ENCODE measurements at places on chromosomes 12 and 14.
A peak's percentile ranks its signal among the peaks of the same experiment; 100 is the strongest.

DNA sequence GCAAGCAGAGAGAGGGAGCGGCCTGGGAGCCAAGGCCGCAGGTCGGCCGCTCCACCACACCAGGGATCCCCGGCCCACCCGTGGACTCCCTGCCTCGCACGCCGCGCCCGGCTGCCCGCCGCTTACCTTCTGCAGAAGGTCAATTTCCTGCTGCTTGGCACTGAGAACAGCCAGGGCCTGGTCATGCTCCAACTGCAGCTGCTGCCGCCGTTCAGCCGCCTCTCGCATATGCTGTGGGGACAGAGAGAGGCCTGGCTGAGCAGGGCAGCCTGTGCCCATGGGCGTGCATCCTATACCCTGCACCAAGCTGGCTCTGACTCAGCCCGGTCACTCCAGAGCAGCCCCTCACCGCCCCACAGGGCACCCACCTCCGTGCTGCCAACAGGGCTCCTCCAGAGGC, 141.1 kb downstream of the PIWIL1 start:
- no peak for DNase-seq

GRCh38 chr14:101294136-101294535, 267.2 kb upstream of the DIO3 start:
- DNase-seq: no peak

- no peak for DNase-seq
These were observed 565 bp upstream of the KLHL42 start for GRCh38 chr12:27779416-27779919.

GRCh38 chr12:129815846-129816245, 88.0 kb downstream of the TMEM132D start:
- DNase-seq: no peak

DNA sequence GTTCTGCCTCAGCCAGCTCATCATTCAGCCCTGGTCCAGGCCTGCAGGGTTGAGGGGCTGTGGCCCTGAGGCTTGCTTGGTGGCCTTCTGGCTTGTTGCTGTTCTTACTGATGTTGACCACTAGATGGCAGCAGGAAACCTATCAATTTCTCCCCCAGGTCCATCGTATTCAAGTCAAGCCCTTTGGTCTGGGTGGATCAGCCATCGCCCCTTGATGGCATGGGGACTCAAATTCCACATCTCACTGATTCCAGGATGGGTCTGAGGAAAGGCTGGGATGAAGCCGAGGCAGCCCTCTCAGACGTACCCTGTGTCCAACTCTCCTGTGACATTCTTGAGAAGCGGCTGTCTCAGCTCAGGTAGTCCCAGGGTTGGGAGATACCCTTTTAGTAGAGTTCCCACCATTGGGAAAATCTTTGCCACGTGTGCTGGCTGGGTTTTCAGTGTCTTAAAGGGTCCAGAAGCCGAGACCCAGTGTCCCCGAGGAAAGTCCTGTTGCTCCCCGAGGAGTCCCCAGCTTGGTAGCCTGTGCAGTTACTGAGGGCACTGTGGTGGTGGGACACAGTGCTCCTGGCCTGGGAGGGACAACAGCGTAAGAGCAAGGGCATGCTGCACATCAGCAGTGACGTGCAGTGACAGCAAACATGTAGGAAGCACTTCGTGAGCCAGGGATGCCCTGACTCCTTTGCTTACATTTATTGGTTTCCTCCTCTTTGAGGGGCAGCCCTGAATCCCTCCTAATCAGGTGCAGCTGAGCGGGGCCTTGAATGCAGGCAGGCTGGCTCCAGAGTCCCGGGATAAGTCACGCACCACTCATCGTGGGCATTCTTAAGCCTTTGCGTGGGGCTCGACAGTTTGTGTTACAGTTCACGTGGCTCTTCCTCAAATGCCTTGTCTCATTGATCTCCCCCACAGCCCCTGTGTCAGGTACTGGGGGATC, 58.6 kb downstream of the TSPAN9 start:
- DNase-seq: no peak

- DNase-seq: no peak
These were observed 7.4 kb downstream of the REM2 start for GRCh38 chr14:22890416-22890815.

DNA sequence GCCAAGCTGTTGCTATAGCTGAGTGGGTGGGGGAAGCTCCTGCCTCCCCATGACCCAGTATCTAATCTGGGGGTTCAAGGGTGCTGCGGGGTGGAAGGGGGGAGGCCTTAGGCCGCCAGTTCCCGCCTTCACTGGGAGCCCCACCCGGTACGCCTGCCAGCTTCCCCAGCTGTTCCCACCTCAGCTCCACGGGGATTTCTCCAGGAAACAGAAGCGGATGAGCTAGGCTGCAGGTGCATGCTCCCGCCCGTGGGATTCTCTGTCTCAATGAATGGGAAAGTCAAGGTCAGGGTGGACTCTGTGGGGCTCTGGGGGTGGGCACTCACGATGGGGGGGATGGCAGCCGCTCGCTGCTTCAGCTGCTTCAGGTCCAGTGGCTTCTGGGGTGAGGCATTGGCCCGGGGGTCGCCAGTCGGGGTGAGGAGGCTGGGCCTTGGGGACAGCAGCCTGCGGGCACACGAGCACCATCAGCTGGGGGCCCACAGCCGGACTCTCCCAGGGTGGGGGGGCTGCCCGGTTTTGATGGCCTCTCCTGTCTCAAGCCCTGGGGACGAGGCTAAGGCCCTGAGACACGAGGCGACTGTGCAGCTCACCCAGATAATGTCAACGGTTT, 68.6 kb downstream of the RFLNA start:
- no peak for DNase-seq

DNA sequence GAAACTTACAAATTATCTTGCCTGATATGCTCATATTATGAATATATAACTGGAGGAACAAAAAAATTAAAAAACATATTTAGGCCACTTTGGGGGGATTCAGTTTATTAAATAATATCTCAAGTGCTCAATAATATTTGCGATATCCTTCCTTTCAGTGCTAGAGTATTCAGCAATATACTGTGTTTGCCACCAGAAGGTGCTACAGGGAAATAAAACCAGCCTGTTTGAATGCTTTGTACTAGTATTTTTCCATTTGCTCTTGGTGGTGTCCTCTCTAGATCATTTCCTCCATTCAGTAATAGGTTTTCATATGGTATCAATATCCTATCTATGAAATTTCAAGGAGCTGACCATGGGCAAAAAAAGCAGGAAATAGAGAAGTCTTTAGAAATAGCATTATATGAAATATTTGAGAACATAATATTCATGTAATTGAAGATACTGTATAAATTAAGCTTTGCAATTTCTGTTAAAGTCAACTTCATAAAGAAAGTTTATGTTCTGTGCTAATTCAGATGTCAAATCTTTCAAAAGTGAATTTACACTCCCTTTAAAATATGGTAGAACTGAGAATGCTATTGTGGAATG, 106.2 kb upstream of the NAV3 start:
- DNase-seq: no peak

DNA sequence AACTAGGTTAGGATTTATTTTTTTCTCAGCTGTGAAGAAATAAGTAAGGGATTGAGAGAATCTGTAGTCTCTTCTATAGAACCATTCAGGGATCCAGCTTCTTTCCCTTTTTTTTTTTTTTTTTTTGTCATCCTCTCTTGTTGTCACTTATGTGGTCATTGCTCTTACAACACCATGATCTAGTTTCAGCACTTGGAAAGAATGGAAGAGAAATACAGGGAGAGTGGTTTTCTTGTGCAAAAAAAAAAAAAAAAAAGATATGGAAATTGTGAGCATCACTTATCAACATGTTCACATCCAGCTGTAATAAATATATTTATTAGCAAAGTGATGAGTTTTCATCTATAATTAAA, 599.3 kb downstream of the SLC6A15 start:
- no peak for DNase-seq

- DNase-seq: no peak
These were observed 74.6 kb upstream of the TBX5 start for GRCh38 chr12:114480337-114481199.

GRCh38 chr12:14956024-14956891, 5.1 kb downstream of the ARHGDIB start:
- DNase-seq: no peak

DNA sequence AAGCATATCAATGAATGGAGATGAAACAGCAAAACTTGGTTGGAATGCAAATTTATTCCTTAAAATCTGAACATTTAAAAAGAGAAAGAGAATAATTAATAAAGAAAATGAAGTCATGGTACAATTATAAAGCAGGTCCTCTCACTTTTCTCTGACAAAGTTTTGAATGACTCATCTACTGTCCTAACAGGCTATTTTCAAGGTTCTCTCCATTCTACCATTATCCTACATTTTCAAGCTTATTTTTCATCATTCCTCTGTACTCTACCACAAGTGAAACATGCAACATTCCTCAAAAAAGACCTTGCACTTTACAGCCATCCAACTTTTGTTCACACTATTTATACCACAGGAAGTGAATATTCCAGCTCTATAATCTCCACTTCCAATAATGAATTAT, 36.9 kb upstream of the AP4S1 start:
- no peak for DNase-seq

GRCh38 chr12:6434205-6435140, 10.3 kb upstream of the CD27 start:
- DNase-seq: no peak

GRCh38 chr14:69726761-69727511, 40.0 kb upstream of the SRSF5 start:
- peak; percentile 78 for DNase-seq

DNA sequence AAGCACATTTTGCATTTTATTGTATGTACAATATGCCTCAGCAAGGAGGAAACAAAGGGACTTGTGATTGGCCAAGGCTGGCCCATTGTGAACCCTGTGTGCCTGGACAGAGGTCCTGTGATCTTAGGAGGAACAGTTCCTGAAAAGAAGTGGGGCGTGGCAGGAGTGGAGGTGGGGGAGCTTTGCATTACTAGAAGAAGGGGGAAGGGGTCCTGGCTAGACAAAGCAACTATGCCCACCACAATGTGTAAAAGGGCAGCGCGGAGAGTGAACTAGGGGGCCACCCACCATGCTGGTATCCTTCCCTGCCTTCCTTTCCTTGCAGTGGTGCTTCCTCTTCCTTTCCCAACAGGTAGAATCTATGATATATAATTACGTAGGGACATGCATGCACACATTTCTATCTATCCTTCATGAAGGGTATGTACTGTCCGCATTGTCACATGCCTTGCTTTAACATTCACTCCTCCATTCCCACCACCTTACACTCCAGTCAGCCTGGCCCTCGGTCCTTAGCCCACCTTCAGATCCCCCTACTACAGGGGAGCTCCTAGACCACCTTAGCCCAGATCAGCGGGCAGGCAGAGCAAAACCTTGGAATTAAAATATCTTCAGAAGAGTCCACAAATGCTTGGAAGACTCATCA, 12.5 kb downstream of the KRT8 start:
- no peak for DNase-seq

GRCh38 chr14:90580377-90581335, 183.8 kb downstream of the CALM1 start:
- DNase-seq: no peak

DNA sequence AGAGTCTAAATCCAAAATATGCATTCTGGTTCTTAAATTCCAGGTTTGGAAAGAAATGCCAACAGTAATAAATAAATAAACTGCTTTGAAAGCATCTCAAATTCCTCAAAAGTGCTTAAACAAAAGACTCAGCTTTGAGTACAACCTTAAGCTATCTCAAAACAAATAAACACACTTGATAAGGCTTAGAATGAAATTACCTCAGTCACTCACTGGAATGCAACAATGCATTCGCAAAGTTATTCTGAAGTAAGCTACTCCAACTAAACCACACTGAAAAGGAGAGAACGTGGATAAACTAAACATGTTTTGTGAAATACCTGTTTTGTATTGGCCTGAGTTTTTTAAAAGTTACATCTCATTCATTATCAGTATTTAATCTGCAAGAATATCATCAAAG, 1.2 kb downstream of the SPTSSA start:
- no peak for DNase-seq

DNA sequence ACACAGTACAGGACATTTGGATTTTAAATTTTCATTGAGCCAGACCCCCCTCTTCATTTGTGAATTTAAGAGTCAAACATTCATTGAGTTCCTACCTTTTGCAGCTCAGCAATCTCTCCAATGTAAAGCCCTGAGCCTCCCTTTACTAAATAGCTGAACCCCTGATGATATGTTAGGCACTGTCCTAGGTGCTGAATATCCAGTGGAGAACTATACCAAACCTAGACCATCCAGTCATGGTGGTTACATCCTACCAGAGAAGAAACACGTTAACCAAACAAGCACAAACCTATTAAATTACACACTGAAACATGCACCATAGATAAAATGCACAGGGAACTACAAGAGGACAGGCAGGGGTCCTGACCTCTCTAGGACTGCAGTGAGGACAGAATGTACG, 1585.3 kb upstream of the TMEM132C start:
- no peak for DNase-seq

DNA sequence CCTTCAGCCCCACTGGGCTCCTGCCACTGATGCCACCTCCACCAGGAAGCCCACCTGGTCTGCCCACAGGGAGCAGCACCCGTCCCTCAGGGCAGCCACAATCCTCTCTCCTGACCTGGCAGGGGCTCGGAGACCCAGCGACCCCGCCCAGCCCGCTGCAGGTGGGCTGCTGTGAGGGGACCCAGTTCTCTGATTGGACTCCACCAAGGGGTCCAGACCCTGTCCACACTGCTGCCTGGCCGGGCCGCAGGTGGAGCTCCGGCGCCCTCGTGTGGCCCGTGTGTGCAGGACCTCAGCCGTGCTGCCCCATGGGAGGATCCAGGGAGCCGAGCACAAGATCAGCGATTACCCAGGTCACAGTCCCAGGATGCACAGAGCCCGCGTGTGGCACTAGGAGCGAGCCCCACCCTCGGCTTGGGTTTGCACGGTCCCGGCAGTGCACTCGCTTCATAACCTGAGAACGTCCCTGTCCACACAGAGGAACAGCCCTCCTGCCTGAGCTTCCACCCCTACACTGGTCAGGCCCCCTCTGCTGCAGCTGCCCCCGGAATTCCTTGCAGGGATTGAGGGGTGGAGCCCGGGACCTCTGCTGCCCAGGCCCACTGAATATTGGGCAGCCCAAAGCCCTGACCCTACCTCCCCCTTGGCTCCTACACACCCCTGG, 35.4 kb upstream of the TMEM179 start:
- DNase-seq: peak; percentile 17

GRCh38 chr12:102472496-102472895, 7.9 kb downstream of the IGF1 start:
- DNase-seq: no peak

GRCh38 chr12:48119834-48120195, 651 bp downstream of the PFKM start:
- no peak for DNase-seq

- no peak for DNase-seq
These were observed 15.5 kb upstream of the TCTN2 start for GRCh38 chr12:123655420-123655819.

DNA sequence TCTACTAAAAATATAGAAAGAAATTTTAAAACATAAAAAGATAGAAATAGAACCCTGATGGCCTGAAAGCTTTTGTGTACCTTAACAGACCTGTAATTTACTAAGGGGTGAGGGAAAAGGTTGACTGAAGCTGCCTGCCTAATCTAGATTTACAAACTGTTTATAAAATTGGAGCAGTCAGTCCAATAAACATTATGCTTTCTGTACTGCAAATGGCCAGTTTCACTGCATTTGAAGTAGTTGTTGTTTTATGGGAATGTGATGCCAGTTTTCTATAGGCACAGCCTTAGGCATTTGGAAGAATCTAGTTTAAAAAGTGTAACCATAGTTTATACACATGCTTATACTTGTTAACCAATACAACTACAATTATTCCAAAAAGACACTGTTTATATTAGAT, 19.1 kb downstream of the SIX1 start:
- no peak for DNase-seq

Data from activated T-helper 9 cell treated with anti-CD3 and anti-CD28 coated beads, Interleukin-2, amount 50 U/mL, for 16 hours (primary cell).